ENCODE measurements at places on chromosomes 6 and 20.

GRCh38 chr6:19369785-19370184 lies 467.4 kb upstream of the ID4 start:
- peak; percentile 41 for DNase-seq

DNA sequence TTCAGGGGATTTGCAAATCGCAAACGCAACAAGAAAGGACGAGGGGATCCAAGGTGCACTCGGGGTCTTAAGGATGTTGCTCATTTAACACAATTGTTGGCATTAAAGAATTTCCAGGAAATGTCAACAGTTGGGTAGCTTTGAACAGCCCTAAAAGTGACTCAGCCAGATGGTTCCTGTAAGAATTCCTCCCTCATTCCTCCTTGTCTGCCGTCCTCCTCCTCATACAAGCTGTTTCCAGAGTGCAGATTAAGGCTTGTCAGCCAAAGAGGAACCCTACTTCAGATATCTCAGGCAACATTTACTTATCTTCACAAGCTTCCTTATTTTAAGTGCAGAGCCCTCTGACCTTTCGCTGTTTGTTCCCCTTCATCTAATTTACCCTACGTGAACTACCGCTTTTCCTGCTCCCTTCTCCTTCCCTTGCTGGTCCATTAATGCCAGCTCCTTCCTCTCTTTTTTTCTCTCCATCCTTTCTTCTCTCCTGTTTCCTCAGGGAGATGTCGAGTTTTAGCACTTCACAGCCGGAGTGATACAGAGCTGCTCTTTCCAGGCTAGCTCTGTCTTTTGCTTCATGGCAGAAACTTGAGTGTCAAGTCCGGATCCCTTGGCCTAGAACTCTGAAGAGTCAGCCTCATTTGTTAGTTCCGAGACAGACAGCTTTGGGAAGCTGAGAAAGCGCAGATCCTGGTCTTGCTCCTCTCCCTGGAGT lies 26.1 kb upstream of the TBC1D7 start:
- DNase-seq, result peak; percentile 84

DNA sequence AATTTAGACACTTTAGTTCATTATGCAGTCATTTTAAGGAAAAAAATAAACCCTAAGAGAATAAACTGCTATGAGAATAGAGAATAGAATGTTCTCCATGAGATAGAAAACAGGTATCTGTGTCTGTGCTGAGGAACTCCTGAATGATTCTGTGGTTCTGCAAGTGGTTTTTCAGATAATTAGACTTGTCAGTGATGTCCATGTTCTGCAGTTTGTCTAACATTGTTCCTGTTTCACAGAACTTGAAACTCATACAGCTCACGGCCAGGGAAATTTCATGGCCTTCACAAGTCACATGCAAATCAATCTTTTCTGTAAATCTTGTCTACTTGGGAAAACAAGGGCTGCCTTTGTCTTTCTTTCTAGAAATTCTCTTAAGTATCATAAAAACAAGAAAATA lies 73.4 kb upstream of the HMGCLL1 start:
- DNase-seq, result no peak

- DNase-seq, result no peak
These were observed 120.1 kb downstream of the JPH2 start for GRCh38 chr20:44066645-44067606.

- DNase-seq, result no peak
These were observed 15.1 kb upstream of the PPP1R16B start for GRCh38 chr20:38790200-38791053.

GRCh38 chr20:34948030-34948429 lies 7.6 kb downstream of the GSS start:
- peak; percentile 72 for DNase-seq

- DNase-seq, result no peak
These were observed 828 bp upstream of the XKR7 start for GRCh38 chr20:31966991-31967655.

DNA sequence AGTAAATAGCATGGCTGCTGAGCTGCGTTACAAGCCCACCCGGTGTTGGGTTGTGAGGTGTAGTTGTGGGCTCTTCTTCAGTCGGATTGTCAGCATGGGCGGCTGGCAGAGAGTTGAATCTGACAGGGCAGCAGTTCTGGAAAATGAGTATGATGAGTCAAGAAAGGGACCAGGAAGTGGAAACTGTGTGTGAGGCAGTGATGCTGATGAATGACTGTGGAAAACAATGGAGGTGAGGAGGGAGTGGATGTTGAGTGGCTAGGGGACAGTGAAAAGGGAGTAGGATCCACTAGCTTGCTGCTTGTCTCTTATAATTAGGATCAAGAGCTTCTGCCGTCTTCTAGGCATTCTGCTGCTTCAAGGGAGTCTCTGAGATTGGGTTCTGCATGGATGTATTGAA lies 154.3 kb downstream of the ESR1 start:
- DNase-seq, result no peak

DNA sequence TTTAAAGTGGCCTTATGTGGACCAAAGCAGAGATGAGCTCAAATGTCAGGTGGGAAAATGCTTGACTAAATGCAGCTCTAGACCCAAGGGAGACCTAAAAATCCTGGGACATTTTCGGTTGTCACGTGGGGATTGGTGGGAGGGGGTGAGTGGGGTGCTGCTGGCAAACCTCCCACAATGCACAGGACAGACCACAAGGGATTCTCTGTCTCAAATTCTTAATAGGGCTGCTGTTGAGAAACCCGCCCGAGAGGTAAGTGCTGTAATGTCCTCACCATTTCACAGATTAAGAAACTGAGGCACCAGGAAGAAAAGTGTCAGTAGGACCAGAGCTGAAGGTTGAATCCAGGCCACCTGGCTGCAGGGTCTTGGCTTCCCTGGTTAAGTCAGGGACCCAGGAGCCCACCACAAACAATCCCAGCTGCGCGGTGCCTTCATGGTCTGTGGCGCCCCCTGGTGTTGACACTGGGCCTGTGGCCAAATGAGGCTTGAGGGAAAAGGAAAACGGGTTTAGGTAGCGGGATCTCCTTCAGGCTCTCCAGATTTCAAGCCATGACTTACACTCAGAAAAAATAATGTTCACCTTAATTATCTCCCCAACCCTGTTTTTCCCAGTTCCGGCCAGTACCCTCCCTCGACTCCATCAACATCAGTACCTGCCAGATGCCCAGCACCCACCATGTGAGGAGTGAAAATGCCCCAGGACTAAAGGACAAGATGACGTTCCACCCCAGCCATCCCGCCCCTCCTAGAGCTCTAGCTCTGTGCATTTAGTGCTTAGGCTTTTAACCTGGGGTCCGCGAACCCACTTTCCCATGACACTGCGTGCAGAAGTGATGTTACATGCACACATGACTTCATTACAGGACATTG lies 7.2 kb downstream of the HLA-G start:
- peak; percentile 4 for DNase-seq

GRCh38 chr20:16777126-16777525 lies 29.0 kb downstream of the OTOR start:
- DNase-seq, result no peak

DNA sequence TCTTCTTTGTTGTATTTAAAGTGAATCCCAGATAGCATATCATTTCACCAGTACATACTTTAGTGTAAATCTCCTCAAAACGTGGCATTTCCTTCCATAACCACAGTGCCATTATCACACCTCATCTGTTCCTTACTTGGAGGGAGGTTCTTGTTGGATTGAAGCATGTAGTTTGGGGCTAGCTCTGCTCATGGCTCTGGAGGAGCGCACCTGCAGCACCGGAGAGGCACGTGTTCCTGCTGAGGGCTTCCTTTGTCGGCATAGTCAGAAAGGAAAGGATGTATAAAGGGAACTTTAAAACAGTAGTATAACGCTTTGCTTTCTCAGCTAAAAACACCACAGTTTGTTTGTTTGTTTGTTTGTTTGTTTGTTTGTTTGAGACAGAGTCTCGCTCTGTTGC lies 121.7 kb upstream of the TMEM181 start:
- DNase-seq, result no peak

DNA sequence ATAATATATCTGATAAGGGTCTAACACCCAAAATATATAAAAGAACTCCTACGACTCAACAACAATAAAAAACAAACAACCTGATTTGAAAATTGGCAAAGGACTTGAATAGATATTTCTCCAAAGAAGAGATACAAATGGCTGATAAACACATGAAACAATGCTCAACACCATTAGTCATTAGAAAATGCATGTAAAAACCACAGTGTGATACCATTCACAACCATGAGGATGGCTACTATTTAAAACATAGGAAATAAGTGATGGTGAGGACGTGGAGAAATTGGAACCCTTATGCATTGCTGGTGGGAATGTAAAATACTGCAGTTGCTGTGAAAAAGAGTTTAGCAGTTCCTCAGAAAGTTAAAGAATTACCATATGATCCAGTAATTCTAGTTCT lies 41.4 kb downstream of the PTGIS start:
- DNase-seq, result no peak

DNA sequence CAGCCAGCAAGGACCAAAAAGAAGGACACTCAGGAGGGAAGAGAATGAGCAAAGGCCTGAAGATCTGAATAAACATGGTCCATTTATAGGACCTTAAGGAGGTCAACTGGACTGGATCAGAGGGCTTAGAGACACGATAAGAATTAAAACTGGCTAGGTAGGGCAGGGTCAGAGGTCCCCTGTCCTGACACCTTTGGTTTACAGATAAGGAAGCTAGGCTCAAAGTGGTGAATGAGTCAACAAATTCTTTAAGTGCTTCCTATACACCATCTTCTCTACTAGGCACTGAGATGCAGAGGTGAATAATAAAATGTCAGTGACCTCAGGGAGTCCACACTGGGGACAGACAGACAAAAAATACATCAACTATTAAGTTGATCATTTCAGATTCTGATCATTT lies 70.3 kb downstream of the HIVEP2 start:
- no peak for DNase-seq

GRCh38 chr6:62283796-62284411 lies 2.1 kb downstream of the KHDRBS2 start:
- DNase-seq, result no peak

DNA sequence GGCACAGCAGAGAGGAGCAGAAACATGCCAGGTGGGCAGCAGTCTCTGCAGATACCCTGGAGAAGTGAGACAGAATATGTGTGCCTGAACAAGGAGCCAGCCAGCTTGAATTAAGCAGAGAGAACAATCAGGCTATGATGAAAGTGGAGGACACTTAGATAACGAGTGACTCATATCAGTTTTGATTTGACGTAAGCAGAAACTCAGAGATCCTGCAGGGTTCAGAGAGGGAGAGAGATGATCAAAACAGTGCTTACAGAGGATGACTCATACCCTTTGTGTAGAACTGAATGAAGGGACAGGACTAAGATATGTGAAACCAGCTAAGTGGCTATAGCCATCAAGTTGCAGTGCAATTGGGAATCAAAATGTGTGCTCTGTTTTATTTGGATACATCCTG lies 300.7 kb downstream of the TENT5A start:
- DNase-seq, result peak; percentile 93

DNA sequence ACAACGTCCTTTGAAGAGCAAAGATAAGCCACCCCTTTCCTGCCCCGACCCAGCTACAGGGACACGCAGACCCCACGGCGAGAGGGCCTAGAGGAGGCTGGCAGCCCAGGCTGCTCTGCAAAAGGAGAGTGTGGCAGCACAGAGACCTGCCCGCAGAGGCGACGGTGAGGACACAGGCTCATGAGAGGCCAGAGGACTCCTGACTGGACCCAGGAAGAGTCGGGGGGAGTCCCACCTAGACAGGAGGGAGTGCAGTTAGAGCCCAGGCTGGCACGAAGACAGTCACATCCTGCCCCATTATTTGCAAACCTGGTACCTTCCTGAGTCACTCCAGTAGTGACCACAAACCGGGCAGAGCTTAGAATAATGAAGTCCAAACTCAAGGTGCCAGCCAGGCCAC lies 227.7 kb upstream of the CDH4 start:
- DNase-seq, result no peak

- no peak for DNase-seq
These were observed 31.6 kb upstream of the CENPW start for GRCh38 chr6:126308362-126308761.

DNA sequence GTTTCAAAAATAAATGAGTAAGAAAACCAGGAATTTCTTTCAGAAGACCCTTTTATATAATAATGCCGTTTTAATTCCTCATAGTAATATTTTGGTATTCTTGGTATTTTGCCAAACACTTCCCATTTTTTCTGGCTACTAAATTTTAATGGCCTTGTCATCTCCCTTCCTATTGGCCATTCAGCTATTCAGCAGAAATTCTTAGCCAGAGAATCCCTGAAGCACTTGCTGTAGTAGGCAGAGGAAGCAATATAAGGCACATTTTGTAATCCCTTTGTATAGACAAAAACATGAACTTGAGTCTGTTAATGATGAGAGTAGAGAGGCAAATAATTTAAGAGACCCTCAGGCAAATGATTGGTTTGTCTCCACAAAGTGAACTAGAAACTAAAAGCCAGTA lies 118.4 kb upstream of the LAMP5 start:
- no peak for DNase-seq

- DNase-seq, result no peak
These were observed 9.7 kb downstream of the ATG5 start for GRCh38 chr6:106315765-106316374.

DNA sequence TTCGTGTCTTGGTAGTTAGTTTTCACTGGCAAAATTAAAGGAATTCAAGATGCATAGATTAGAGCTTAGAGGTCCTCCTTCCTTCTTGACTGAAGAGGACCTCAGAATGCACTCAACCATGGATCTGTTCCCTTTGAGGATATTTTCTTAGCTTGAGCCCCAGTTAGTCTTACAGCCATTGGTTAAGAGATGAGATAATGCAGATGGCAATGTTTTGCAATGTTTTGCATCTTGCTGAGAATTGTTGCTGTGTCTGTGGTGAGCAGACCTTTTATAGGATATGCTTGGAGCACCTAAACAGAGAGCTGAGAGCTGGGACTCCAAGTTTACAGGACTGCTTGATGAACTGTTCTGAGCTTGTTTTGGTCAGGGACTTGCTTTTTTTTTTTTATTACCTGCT lies 107.5 kb downstream of the TMEM170B start:
- DNase-seq, result peak; percentile 39

GRCh38 chr6:13012296-13012695 lies 295.7 kb downstream of the PHACTR1 start:
- no peak for DNase-seq

- no peak for DNase-seq
These were observed 229.9 kb downstream of the NRN1 start for GRCh38 chr6:5776706-5777390.

DNA sequence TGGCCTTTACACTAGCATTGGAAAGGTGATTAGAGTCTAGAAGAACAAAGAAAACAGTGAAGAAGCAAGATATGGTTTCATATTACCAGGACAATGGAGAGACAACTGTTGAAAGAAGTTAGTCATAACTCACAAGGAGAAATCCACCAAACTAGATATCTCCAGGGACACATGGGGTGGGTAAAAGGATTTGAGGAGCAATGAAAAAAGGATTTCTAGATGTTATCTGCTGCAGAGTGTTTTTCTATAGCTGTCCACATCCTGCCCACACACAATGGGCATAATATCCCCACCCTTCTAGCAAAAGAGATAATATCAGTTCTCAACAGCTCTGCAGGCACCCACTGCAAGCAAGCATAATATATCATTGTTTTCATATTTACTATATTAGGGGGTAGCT lies 303.1 kb downstream of the HAO1 start:
- DNase-seq, result peak; percentile 25

- no peak for DNase-seq
These were observed 167.3 kb downstream of the GRM4 start for GRCh38 chr6:33978412-33979150.

GRCh38 chr6:100592929-100593328 lies 128.2 kb upstream of the SIM1 start:
- DNase-seq, result peak; percentile 38

GRCh38 chr6:160775792-160776580 lies 73.9 kb downstream of the PLG start:
- no peak for DNase-seq

GRCh38 chr6:163347021-163347446 lies 67.5 kb upstream of the QKI start:
- peak; percentile 22 for DNase-seq

GRCh38 chr6:64010666-64011065 lies 375.1 kb downstream of the PHF3 start:
- no peak for DNase-seq

Data from fibroblast of skin of right quadriceps (primary cell).